Cardiac septum (tissue), 1 donor: ENCODE measurements at places on chromosomes 3 and 15.

GRCh38 chr15:42707873-42708544 is 28.9 kb downstream of the CDAN1 start:
- peak; percentile 62 for DNase-seq

DNA sequence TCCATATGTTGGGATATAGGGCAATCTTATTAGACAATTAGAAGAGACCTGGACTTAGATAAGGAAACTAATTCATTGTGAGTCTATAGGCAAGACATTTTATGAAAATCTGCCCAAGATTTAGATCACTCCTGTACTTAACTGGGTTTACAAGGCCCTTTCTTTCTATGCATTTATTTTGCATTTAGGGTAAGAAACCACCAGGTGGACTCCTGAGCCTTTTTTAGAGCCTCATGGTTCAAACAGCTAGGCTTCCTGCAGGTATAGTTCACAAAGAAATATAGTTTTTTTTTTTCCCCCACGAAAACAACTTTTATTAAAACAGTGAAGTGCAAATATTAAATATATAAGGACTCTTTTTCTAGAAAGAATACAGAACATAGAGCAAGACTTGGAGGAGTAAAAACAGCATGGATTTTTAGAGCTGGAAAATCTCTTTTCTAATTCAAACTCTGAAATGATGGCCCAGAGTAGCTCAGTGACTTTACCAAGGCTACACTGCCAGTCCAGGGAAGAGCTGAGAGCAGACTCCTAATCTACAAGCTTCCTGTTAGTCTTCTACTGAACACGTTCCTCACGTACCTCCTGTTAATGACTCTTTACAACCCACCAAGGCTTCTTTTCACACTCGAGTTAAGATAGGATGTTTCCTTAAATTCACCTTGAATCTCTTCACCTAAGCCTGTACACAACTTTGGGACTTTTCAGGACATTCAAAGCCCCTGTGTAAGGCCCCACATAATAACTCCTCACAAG is 400.9 kb upstream of the ATP11B start:
- DNase-seq = no peak

DNA sequence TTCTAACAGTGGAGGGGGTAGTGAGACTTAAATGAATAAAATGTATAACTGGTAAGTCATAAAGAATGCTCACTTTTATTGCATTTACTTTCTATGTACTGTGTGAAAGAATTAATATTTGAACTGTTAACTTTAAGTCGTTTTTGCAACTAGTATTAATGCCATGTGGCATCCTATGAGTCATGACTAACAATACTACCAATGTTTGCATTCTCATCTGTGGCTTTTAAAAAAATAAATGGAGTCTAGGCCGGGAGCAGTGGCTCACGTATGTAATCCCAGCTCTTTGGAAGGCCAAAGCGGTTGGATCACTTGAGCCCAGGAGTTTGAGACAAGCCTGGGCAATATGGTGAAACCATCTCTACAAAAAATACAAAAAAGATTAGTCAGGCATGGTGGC is 5.2 kb downstream of the C3orf49 start:
- DNase-seq = no peak

DNA sequence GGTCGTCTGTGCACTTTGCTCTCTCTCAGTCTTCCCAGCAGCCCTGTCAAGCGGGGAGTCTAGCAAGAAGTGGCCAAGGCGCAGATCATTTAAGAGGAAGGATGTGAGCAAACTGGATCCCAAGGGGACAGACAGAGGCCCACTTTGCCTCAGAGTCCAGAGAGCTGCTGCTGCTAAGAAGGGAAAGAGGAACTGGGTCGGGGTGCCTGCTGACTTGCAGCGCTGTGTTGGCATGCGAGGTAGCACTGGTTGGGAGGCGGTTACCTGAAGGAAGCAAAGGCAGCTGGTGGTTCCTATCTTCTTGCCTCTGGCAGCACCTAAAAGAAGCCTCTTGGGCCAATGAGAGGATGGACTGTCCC is 28.1 kb downstream of the SMAD3 start:
- no peak for DNase-seq

- DNase-seq = no peak
These were observed 591.7 kb downstream of the RSL24D1 start for GRCh38 chr15:54605043-54605442.

- DNase-seq = no peak
These were observed 221.9 kb upstream of the GBE1 start for GRCh38 chr3:81983382-81983781.

DNA sequence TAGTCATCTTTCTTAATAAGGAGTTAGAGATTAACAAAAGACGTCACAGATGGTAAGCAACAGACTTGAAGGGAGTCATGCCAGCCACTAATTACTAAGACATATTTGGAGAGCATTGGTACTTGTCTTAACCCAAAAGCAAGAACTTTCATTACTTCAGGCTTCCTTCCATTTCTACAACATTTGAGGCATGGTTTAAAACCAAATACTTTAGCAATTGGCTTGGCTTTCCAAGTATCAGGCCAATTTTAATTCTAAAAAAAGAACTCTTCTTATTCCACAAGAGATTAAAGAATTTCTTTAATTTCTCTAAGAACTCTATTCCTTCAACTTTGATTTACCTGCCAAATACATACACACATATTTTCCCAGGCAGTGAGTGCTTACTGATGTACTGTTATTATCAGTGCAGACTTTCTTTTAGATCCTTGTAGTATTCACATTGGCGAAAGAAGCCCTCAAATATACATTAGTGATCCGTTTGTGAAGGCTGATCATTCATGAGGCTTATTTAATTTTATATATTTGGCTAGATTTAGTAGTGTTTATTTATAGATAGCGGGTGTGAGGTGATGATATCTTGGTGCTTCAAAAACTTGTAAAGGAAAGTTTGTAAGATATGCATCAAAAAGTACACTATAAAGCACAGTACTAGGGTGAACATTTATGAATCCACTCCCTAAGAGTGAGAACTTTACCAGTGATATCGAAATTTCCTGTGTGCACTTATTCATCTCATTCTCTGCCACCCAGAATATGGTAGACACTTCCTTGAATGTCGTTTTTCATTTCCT is 229.2 kb downstream of the MFSD1 start:
- no peak for DNase-seq

- DNase-seq = peak; percentile 65
These were observed 135.0 kb upstream of the PRR20G start for GRCh38 chr3:127422663-127423375.

DNA sequence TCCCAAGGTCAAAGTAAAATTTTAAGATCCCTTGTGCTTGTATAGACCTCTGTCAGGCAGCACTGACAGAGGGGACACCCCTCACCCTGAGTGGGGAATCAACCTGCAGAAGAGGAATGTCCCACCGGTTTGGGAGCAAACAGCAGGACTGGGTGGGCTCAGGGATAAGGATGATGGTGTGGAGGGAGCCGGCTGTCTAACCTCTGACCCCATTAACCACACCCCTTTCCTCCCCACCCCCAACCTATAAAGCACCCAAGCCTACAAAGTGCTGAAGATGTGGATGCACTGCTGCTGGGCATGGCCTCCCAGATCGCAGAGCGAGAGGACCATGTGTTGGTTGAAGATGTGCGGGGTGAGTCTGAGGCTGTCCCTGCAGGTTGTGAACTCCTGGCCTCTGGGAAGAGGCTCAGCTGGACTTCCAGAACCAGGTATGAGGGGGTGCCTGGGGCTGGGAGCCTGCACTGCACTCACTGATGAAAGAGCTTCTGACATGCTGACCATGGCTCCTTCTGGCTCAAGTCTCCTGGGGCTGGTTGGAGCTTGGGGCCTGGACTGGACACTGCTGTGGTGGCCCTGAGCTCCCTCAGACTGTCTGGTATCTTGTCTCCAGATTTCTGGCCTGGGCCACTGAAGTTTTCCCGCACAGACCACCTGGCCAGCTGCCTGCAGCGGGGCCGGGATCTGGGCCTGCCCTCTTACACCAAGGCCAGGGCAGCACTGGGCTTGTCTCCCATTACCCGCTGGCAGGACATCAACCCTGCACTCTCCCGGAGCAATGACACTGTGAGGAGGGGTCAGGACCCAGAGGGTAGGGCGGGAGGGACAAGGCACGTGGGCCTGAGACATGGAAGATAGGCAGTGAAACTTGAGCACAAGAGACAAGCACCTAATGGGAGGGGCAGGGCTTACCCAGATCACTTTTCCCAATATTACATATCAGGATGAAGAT is 9.3 kb downstream of the DUOX1 start:
- DNase-seq = no peak

- no peak for DNase-seq
These were observed 1.9 kb downstream of the COL8A1 start for GRCh38 chr3:99640214-99640851.

GRCh38 chr3:141400073-141400971 is 32.0 kb downstream of the ZBTB38 start:
- DNase-seq = no peak

GRCh38 chr3:48268936-48269561 is 28.1 kb downstream of the ZNF589 start:
- DNase-seq = no peak

GRCh38 chr3:101643861-101644613 is 32.9 kb downstream of the ZBTB11 start:
- no peak for DNase-seq

- no peak for DNase-seq
These were observed 175.4 kb downstream of the SUCNR1 start for GRCh38 chr3:152048831-152049230.

GRCh38 chr15:74167891-74168331 is 5.6 kb upstream of the ISLR start:
- no peak for DNase-seq

DNA sequence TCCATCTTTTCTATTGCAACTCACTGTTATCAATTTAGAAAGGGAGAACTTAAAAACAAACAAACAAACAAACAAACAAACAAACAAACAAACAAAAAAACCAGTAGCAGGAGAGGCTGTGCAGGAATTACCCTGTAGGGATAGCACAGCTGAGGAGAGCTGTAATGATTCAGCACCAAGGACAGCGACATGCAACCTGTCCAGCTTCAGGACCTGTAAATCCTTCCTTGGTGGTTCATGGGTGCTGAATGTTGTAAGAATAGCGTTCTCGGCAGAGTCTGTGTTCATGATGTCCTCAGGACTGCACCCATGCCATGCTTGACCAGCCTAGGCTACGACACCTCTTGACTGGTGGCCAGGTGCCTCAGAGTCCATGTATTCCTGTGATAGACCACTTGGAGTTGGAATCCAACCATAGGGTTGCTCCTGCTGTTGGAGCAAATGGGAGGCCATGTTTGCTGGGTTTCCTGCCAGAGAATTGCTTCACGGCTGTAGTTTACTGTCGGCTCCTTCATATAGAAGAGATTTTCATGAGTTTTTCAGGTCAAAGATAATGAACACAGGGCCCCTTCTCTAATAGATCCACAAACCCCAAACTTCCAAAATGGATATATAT is 65.9 kb downstream of the CACNA2D3 start:
- DNase-seq = no peak

- DNase-seq = no peak
These were observed 189.3 kb downstream of the NFKBIZ start for GRCh38 chr3:102038477-102039142.

- DNase-seq = no peak
These were observed 36.0 kb downstream of the AQR start for GRCh38 chr15:34933432-34933975.

DNA sequence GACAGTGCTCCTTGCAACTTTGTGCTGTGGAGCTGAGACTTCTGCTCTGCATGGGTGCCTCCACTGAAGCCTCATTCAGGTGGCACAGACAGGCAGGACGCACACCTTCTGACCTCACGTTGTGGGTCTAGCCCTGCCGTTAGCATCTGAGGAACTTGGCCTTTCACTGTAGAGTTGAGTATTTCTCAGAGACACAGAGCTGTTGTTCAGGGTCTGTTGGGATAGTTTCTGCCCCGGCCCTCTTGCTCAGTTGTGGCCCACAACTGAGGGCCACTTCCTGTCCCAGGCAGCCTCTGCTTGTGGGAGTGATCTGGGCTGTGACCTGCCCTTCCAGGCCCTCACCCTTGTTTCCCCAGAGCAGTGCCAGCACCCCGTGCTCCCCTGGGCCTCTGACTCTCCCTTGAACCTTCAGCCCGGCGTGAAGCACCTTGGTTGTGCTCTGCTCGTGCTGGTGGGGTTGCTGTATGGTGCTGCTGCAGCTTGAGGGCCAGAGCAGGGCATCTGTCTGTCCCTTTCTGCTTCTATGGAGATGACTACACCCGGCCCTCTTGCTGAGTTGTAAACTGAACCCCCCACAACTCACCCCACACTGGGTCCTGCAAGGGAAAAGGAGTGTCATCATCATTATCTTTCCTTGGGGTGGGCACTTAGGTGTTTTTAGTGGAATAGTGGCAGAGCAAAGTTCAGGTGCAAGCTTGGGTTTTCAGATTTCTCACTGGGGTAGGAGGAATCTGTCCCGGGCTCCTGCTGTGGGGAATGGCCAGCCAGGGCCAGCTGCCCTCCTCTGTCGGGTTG is 11.7 kb downstream of the BAHD1 start:
- DNase-seq = no peak

GRCh38 chr3:159898147-159898546 is 90.5 kb upstream of the IL12A start:
- no peak for DNase-seq

GRCh38 chr3:185056908-185057307 is 96.0 kb downstream of the C3orf70 start:
- no peak for DNase-seq

GRCh38 chr15:73317651-73318462 is 50.9 kb downstream of the HCN4 start:
- DNase-seq = peak; percentile 68
